NCI-H226 (cell line): ENCODE measurements at places on chromosomes 1 and 21.

DNA sequence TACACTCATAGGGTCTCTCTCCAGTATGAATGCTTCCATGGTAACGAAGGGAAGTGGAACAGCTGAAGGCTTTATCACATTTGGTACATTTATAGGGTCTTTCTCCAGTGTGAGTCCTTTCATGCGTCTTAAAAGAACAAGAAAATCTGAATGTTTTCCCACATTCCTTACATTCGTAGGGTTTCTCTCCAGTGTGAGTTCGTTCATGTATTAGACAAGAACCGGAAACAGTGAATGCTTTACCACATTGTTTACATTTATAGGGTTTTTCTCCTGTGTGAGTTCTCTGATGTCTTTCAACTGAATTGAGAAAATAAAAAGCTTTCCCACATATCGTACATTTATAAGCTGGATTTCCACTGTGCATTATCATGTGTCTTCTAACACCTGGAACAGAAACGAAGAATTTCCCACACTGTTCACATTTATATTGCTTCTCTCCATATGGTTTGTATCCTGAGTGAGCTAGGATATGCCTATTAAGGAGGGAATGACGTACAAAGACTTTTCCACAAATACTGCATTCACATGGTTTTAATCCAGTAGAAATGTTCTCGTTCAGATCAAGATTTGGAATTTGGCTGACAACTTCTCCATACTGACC is 3.4 kb downstream of the ZNF669 start:
- no peak for DNase-seq

- no peak for DNase-seq
Measured at GRCh38 chr1:160747717-160748116, 8.7 kb downstream of the SLAMF7 start.

- DNase-seq: no peak
Measured at GRCh38 chr1:210132582-210132981, 100.0 kb upstream of the SERTAD4 start.

DNA sequence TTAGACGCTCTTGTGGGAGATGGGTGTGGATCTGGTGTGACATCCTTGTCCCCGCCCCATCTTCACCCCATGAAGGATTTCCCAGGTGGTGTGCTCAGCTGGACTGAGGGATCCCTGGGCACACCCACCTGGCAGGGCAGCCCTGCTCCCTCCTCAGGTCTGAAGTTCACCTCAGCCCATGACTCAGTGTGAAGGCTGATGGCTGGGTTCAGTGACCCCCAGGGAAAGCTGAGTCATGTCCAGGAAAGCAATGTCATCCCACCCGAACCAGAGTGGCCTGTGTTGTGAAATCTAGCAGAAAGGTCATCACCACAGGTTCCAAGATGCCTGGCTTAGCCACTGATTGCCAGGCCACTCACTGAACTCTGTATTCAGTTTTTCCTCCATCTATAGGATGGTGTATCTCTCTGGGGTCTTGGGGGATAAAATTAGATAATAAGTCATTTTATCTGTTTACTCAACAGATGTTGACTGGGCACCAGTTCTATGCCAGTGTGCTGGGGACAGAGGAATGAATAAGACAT is 97.7 kb upstream of the JUN start:
- peak; percentile 62 for DNase-seq

GRCh38 chr21:37797403-37797802 is 118.9 kb downstream of the KCNJ6 start:
- no peak for DNase-seq

DNA sequence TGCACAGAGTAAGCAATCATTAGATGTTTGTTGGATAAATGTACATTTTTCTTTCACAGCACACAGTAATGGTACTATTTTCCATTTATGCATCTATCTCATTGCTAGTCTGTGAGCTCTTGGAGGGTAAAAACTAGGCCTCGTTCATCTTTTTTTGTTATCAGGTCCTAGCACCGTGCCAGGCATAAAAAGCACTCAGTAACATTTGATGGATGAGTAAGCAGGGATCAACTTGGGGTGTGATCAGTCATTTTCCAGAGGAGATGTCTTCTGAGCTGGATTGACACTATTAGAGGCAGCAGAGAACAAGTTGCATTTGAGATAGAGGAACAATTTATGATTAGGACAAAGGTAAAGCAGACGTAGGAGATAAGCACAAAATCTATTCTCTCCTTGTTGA is 4.3 kb upstream of the VTCN1 start:
- DNase-seq: peak; percentile 17

GRCh38 chr1:162111572-162111971 is 42.1 kb downstream of the NOS1AP start:
- no peak for DNase-seq

DNA sequence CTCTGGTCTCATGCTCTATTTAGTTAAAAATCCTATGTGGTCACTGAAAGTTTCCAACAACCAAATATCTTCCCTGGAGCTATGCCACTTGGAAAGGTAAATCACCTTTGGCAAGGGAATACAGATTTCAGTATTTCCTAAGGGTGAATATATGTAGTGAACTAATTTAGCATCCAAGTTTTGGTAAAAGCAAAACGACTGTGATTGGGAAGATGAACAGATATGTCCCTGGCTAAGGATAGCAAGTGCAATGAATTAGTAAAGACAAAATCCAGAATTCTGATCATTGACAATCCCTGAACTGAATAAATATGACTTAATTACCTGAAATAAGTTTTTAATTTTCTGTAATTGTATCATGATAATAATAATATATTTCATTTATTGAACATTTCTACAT is at the start of gene OR2T33:
Gene OR2T33, minus strand, starts transcription at position 101 of the 400 bp plus-strand sequence. CDS start 4,162 bp downstream, outside the sequence.
- DNase-seq: no peak

GRCh38 chr1:9230869-9231533 is 3.6 kb upstream of the H6PD start:
- DNase-seq: peak; percentile 25

- DNase-seq: no peak
Measured at GRCh38 chr1:228017356-228018124, 10.7 kb downstream of the WNT3A start.

- DNase-seq: no peak
Measured at GRCh38 chr1:25700144-25700523, 83.5 kb downstream of the MAN1C1 start.

DNA sequence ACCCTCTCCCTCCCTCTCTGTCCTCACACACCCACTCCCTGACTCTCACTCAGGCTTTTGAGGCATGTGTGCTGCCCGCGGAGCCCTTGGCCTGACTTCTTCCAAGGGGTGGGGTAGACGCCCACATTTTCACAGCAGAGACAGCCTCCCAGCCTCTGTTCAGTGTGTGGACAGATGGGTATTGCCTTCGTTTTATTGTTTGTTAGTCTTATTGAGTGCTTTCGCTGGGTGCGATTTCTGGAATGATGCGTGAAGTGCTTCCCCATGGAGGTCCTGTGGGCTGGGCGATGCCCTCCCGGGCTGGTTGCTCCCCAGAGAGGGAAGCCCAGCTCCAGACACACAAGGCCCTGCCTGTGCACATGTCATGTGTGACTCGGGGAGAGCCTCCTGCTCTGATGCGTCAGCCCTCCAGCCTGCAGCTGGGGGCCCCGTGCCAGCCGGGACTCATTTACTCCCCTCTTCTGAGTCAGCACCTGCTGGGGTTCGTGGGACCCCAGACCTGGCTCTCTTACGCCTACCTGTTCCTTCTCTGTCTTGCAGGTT is 14.7 kb downstream of the PDXK start:
- DNase-seq: peak; percentile 63

DNA sequence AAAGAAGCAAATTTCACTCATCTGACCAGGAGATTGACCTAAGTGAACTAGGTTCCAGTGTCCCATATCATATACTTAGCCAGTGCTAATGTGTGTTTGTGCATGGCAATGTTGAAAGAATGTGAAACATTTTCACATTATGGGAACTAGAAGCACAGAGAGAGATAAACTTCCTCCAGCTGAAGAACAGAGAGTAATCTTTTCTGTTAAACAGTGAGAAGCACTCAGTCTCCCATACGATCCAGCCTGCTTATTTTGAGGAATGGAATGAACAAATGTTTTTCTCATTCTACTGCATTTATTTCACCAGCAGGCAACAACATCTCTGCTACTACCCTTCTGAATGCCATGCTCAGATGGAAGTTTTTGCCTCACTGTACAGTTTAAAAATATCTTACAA is 170.5 kb downstream of the TTLL7 start:
- no peak for DNase-seq

DNA sequence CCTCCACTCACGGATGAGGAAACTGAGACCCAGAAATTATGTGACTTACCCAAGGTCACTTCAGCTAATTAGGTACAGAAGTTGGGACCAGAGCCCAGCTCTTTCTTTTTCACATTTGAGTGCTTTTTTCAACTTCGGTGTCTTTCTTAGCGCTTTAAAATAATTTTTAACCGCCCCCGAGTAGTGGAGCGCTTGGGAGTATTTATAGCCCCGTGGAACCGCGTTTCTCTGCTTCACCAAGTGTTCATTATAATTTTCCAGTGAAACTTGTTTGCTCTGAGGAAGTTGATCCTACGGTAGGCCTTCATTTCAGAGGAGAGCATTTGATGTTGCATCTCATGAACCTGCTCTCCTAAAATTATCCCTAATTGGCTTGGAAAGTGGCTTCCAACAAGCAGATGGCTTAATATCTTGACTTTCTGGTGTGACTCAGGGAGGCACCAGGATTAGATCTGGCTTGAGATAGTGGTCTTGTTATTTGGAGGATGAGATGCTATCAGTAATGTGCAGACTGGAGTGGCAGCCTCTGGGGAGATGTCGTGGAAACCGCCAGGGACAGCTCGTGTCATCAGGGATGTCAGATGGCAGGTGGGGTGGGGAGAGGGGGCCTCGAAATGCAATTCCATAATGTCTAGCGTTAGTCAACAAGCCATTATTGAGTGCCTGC is 321.3 kb downstream of the CAMTA1 start:
- DNase-seq: no peak

GRCh38 chr21:43826623-43826974 is 37.2 kb downstream of the RRP1 start:
- no peak for DNase-seq

GRCh38 chr1:200473698-200474371 is 64.0 kb upstream of the ZNF281 start:
- no peak for DNase-seq

DNA sequence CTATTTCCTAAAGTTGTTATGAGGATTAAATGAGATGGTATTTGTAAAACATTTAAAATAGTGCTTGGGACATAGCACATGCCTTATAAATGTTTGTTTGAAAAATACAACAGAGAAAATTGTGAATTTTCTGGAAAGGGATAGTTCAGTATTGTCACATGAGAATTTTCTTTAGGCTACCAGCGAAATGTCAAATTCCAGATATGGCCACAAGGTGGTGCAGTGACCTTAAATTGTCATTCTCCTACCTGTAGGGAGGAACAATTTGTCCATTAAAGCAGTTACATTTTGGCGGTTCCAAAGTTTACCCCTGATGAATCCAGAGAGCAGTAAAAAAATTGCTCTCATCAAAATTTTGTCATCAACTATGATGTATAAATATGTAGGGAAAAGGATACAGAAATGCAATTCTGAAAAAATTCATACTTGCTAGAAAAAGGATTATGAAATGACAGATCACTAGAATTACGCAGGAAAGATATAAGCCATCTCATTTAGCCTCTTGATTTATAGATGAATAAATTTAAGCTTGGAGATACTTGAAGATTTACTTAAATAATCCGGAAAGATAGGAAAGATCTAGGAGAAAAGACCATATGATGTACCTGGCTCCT is 50.2 kb upstream of the TSHB start:
- DNase-seq: peak; percentile 26

- no peak for DNase-seq
Measured at GRCh38 chr1:25091658-25092057, 140.6 kb downstream of the SYF2 start.

DNA sequence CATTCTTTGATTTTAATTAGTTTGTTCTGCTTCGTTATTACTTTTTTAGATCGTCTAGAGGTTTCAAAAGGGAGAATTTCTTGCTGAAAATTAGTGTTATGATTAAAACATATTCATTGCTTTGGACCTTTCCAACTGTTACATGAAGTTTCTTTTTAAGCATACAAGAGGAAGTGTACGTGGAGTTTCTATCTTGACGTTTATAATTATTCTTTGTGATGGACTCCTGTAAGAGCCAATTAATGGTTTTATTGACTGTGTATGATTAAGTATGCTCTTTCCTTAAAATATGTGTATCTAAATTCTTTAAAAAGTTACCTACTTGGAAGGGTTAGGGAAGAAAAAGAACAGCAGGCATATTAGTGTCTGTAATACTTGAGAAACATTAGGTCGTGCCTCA is 37.8 kb downstream of the SPEN start:
- no peak for DNase-seq

- DNase-seq: no peak
Measured at GRCh38 chr1:3550511-3551289, 60.6 kb downstream of the MEGF6 start.

- DNase-seq: no peak
Measured at GRCh38 chr1:184465489-184466146, 78.8 kb downstream of the C1orf21 start.

DNA sequence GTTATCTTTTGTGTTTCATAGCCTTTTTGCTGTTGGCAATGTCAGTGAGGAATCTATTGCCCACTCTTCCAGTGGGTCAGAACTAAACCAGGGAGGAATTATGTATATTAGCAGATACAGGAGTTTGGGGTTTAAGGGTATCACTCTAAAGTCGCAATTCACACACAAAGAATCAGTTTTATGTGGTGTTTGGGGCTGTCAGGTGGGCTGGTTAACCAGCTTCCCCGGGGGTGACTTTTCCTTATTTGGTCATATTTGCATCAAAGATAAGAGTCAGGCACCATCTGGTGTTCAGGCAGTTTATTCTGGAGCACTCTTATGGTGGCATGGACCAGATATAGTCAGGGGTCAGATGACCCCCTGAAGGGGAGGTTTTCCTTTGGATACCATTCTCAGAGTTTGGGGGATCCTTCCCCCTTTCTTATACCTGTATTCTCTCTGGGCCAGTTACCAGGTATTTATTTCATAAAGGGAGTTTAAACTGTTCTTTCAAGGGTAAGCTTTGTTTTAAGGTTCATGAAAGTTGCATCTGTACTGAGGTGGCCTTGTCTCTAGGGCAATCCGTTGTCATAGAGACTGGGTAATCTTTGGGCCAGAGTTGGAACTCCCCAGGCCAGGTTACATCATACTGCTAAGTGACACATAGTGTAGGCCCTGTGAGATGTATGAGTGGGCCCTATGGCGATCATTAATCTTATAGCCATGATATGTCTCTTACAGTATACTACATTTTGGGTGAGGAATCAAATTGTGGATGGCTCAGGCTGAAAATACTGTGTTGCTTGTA is 148.2 kb downstream of the RWDD3 start:
- no peak for DNase-seq

- no peak for DNase-seq
Measured at GRCh38 chr1:160007577-160008200, 24.1 kb downstream of the PIGM start.

GRCh38 chr1:41751804-41752513 is 166.8 kb downstream of the HIVEP3 start:
- DNase-seq: no peak

DNA sequence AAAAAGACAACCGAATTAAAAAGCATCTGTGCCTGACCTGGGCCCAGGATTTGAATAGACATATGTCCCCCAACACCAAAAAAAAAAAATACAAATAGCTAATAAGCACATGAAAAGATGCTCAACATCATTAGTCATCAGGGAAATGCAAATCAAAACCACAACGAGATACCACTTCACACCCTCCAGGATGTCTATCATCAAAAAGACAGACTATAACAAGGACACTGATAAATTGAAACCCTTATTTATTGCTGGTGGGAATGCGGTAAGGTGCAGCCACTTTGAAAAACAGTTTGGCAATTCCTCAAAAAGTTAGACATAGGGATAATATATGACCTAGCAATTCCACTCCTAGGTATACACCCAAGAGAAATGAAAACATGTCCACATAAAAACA is 72.3 kb upstream of the CAMK1G start:
- no peak for DNase-seq

GRCh38 chr1:110734133-110734680 is 59.5 kb upstream of the KCNA3 start:
- no peak for DNase-seq

GRCh38 chr1:5752746-5753548 is 239.3 kb downstream of the NPHP4 start:
- DNase-seq: no peak
